ENCODE measurements at places on chromosomes 11 and 22.
A peak's percentile ranks its signal among the peaks of the same experiment; 100 is the strongest.

- no peak for DNase-seq
These were observed 64.8 kb upstream of the NUP160 start for GRCh38 chr11:47912843-47913437.

DNA sequence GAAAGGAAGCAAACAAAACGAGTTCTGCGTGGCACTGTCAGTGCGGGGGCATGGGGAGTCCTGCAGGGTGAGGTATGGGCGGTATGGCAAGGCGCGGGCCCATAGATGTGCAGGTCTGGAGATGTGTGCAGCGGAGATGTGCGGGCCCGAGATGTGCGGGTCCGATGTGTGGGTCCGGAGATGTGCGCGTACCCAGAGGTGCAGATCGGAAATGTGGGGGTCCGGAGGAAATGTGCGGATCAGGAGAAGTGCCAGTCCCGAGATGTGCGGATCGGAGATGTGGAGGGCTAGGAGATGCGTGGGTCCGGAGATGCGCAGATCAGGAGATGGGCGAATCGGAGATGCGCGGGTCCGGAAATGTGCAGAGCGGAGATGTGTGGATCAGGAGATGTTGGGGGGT lies 35.9 kb downstream of the CDPF1 start:
- DNase-seq = no peak

- peak; percentile 85 for DNase-seq
These were observed 838 bp downstream of the BCL9L start for GRCh38 chr11:118924591-118925585.

DNA sequence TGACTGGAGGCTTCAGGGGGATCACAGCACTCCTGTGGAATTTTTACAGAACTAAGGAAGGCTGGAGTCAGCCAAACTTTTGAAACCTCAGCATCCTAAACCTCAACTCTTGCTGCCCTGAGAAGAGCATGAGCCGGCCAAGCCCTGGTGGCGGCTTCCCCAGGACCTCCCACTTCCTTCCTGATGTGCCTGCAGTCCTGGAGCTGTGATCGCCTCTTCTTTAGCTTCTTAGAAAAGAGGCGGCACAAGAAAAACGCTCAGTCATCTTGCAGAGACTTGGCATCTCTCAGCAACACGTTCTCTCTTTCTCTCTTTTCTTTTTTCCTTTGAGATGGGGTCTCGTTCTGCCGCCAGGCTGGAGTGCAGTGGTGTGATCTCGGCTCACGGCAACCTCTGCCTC lies 40.4 kb upstream of the AMPD3 start:
- DNase-seq = peak; percentile 19

- no peak for DNase-seq
These were observed 1558.9 kb downstream of the FAM181B start for GRCh38 chr11:81174646-81175330.

DNA sequence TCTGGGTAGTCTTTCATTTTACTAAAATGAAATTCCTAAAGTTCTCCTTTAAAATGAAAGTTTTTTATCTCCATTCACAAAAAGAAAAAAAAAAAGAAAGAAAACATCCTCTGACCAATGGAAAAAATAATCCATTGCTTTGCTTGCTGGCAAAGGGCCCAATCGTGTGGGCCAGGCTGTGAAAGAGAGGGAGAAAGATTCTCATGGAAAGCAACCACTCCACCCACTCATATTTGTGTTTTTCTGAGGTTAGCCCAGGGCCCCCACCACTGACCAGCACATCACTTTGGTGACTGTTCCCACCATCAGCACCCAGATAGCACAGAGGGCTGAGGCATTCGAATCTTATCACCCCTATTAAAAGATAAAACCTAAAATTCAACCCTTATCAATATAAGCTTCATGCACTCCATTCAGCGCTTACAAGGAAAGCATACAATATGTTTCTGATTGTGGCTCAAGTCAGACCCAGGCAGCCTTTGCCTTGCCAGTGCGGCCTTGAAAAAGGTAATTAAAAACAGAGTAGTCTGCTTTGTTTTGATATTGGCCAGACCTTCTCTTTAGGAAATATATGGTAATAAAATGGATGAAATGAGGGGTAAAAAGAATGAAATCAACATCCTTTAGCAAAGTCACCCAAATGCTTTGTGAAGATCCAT lies 192.8 kb downstream of the ETS1 start:
- DNase-seq = no peak

GRCh38 chr11:61406067-61406466 lies 13.7 kb downstream of the TMEM216 start:
- DNase-seq = no peak

DNA sequence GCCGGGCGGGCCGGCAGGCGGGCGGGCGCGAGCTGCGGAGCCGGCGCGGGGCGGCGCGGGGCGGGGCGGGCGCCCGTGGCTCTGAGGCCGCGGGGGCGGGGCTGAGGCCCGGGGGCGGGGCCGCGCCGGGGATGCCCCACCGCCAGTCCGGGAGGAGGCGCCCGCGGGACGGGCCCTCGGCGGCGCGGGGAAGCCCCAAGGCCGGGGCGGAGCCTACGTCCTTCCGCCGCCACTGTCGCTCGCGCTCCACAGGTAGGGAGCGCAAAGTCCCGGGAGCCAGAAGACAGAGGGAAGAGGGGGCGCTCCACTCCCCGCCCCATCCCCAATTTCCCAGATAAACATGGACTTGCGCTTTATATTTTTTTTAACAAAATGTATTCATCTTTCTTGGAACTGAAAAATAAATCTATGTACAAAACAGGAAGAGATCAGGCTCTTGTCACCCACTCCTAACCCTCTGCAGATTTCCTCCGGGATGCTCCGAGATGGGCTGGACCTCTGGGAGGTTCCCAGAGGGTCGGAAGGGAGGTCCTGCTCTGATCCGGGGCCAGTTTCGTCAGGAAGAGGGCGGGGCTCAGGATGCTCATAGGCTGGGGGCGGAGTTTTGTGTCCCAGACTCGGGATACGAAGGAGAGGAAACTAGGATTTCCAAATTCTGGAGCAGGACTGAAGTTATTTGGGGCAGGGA lies at the start of gene MAP4K2:
Gene MAP4K2, minus strand, starts transcription at position 57 of the 688 bp plus-strand sequence. CDS start 65 bp downstream, outside the sequence.
- DNase-seq = peak; percentile 97

- peak; percentile 87 for DNase-seq
These were observed at the start of gene TAF6L for GRCh38 chr11:62771144-62772021. TSS of gene TAF6L (plus strand) at chr11:62771396. CDS start at chr11:62775784, 4,388 bp downstream.

GRCh38 chr11:134015556-134015955 lies 53.3 kb upstream of the JAM3 start:
- DNase-seq = no peak

GRCh38 chr11:37040921-37041320 lies 442.9 kb upstream of the RAG2 start:
- DNase-seq = no peak

DNA sequence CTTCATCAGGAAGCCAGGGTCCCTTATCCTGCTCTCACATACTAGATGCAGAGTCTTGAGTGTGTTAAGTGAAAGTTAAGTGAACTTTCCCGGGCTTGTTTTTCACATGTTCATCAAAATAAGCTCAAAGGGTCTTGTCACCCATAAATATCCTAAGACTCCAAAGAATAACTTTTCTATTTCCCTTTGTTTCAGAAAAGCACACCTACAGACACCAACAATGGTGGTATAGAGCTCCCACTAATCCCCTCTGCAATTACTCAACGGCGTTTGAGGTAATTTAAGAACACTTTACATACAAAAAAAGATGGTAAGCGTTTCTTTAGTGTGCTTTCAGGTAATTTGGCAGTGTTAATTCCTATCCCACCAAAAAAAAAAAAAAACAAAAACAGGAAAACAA lies 2.5 kb downstream of the PRR14L start:
- no peak for DNase-seq

DNA sequence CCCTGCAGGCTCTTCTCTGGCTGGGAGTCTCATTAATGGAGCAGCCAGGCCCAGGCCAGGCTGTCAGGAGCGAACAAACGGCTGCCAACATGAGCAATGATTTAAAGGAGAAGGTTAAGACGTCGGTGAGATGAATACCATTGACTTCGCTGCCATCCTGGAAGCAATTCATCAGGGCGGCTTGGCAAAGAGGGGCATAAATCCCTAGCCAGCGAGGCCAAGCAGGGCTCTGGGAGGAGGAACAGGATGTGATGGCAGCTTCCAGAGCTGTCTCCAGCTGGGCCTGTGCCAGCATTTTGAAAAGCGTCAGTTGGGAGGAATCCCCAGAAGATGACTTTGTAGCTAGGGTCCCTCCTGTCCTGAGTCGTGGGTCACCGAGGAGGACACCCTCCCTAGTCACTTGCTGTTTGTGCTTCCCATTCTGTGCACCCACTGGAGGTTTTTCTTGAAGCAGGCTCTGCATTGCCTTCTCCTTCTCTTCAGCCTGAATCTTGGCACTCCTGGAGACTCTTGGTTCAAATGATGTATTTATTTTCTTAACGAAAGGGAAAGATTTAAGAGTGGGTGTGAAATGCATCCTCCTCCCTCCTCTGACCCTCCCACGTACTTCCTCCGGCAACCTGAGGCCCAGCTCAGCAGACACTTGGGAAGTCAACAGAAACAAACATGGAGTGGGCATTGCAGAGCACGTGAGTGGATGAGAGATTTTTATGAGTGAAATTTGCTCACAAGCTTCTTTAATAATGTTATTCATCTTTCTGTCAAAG lies 476.3 kb upstream of the CADM1 start:
- no peak for DNase-seq

DNA sequence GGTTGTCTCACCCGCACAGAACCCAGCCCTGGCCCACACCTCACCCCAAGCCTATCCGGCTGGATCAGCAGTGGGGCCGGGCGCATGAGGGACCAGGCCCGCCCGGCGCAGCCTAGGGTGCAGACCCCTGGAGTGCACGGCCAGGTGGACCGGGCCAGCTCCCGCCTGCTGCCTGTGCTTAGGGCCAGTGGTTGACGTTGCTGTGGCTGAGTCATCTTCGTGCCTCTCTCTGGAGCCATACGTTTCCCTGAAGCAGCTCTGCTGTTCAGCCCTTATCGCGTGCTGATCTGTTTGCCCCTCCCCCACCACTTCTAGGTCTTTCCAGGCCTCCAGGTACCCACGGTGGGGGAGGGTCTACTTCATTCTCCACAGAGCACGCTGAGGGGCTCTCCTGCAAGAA lies 39.5 kb downstream of the CDKN1C start:
- no peak for DNase-seq

GRCh38 chr11:65780770-65781151 lies at the start of gene AP5B1:
TSS of gene AP5B1 (minus strand) at chr11:65780976. CDS start at chr11:65780591, 385 bp downstream.
- peak; percentile 86 for DNase-seq

DNA sequence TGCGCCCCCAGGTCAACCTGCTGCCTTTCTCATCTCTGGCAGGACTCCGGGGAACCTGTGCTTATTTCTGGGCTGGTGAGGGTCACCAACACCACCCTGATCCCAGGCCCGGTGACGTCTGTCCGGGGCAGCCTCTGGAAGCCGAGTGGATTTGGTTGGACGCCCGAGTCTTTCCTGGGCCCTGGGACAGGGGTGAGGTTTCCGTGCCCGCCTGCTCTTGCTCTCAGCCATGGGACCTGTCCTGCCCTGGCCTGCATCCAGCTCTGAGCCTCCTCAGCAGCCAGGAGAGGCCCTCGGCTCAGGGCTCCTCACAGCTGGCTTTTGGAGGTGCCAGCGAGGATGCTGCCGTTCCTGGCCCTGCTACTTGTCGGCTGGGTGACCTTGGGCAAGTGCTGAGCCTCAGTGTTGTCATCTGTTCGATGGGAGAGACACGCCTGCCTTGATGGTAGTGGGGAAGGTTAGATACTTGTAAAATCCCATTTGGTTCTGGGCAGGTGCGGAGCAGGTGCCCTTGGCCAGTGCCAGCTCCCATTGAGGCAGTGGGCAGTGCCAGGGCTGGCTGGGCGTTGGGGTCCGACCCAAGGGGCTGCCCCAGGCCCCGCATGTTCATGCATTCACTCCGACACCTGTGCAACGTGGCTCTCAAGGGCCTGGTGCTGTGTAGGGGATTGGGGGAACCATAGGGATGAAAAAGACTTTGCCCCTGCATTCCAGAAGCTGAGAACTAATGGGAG lies 58.9 kb upstream of the THY1 start:
- no peak for DNase-seq

GRCh38 chr11:117759305-117759704 lies 37.7 kb downstream of the DSCAML1 start:
- no peak for DNase-seq

DNA sequence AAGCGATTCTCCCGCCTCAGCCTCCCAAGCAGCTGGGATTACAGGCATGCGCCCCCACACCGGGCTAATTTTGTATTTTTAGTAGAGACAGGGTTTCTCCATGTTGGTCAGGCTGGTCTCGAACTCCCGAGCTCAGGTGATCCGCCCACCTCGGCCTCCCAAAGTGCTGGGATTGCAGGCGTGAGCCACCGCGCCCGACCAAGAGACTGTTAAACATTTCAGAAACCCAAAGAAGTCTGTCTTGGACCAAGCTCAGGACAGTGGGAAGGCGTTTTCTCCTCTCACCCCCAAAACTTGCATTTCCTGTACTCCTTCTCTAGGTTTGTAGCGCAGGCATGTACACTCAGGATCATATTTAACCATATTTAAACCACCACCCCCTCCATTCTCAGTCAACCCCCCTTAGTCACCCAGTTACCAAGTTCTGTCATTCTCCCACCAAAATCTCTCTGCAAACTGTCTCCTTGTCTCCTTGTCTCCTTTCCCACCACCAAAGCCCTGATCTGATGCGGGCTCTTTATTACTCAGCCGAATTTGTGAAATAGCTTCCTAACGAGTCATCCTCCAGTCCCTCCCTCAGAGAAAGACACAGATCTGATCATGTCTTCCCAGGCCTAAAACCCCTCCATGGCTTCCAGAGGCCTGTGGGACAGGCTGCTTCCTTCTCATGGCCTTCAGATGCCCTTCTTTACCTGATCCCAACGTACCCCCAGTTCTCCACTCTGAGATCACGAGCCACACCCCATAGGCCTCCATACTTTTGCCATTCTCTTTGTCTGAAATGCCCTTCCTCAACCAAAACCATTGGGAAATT lies 29.0 kb upstream of the CREB3L1 start:
- no peak for DNase-seq

DNA sequence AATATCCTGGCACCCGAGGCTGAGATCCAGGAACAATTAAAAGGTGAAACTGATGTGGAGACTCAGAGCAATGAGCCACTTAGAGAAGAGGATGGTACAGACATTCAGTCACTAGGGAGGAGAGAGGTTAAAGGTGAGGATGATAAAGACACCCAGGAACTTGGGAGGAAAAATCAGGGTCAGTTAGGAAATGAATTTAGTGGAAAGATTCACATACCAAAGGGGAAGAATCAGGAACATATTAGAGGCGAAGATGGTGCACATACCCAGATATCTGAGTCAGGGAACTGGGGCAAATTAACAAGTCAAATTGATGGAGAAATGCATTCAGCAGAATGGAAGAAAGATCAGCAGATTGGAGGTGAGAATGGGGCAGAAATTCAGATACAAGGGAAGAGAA lies 4.1 kb upstream of the MEI1 start:
- no peak for DNase-seq

- no peak for DNase-seq
These were observed 54.7 kb upstream of the CCDC89 start for GRCh38 chr11:85740481-85741400.

DNA sequence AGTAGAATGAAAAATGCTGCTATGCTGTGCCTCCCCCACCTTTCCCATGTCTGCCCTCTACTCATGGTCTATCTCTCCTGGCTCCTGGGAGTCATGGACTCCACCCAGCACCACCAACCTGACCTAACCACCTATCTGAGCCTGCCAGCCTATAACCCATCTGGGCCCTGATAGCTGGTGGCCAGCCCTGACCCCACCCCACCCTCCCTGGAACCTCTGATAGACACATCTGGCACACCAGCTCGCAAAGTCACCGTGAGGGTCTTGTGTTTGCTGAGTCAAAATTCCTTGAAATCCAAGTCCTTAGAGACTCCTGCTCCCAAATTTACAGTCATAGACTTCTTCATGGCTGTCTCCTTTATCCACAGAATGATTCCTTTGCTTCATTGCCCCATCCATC lies 14.9 kb upstream of the HBE1 start:
- DNase-seq = no peak

GRCh38 chr11:79762279-79762921 lies 321.6 kb upstream of the TENM4 start:
- DNase-seq = no peak
